Gastroesophageal sphincter (tissue), 4 donors: ENCODE measurements at places on chromosomes 7 and 10. TPM values are rescaled to one million over a fixed set of nuclear protein-coding genes. Genes with fewer than 3 reads are reported as not detected.
A peak's percentile ranks its signal among the peaks of the same experiment; 100 is the strongest.

- ATAC-seq, result no peak
Measured at GRCh38 chr10:19668116-19668515, 148.1 kb upstream of the PLXDC2 start.

DNA sequence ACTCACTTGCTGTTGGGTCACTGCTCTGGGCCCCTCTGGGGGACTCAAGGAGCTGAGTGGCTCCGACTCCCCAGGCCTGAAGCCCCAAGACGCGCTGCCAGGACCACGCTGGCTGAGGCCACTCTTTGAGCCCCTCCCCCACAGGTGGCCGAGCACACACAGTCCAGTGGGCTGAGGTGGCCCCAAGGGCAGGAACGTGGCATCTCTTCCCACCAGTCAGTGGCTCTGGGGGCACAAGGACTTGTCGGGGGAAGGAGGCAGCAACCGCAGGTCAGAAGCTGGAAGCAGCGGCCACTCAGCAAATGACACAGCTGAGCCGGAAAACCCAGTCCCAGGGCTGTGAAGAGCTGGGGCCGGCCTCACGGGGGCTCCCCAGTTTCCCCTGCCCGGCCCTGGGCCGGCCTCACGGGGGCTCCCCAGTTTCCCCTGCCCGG lies 24.1 kb downstream of the GRIFIN start:
- ATAC-seq, result peak; percentile 10

The PRRT4 gene
- 0.79 TPM for total RNA-seq

- ATAC-seq, result no peak
Measured at GRCh38 chr7:151150388-151150787, 17.1 kb downstream of the GBX1 start.

DNA sequence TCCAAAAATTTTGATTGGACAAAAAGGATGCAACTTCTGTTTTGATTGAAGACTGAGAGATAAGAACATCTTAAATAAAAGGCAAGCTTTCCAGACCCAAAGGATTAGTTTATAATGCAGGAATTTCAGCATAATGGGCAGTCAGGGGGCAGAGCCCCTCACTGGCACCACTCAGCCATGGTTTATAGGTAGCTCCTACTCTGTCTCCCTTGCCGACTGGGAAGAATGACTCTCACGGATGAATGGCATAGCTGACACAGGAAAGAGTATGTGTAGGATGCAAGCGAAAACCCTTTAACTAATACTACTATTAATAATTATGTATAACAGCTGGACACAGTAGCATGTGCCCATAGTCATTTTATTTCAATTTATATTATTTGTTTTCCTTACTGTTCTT lies 53.3 kb downstream of the GALNT11 start:
- no peak for ATAC-seq

- ATAC-seq, result peak; percentile 57
Measured at GRCh38 chr10:58414270-58415041, 29.2 kb downstream of the TFAM start.

- no peak for ATAC-seq
Measured at GRCh38 chr10:79187121-79187940, 118.6 kb downstream of the ZMIZ1 start.

The DNAAF5 gene
- 18.5 TPM for total RNA-seq

The PSMG3 gene
- total RNA-seq, result 35.3 TPM

GRCh38 chr10:110081911-110082310 lies 74.1 kb downstream of the ADD3 start:
- ATAC-seq, result peak; percentile 31

DNA sequence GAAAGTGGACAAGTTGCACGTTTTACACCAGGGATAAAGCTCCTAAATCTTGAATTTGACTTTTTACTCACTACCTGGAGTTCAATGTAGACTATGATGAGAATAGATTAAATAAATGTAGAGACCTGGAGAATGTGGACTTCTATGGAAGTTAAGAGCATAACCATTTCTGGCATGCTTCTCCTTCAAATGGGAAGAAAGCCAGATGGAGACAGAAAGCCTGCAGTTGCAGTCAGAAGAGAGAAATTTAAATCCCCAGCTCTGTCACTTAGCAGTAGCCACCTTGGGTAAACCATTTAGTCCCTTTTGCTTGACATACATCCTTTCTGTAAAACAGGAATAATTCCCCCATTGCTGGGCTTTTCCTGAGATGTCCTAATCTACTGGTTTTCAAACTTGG lies 355.3 kb upstream of the AUTS2 start:
- ATAC-seq, result no peak

- ATAC-seq, result peak; percentile 61
Measured at GRCh38 chr10:62244785-62245467, 23.7 kb downstream of the RTKN2 start.

GRCh38 chr7:149060156-149060555 lies 30.4 kb downstream of the ZNF786 start:
- no peak for ATAC-seq

- no peak for ATAC-seq
Measured at GRCh38 chr7:73973091-73973490, 54.9 kb upstream of the ELN start.

The HTRA1 gene
- total RNA-seq, result 111 TPM

- ATAC-seq, result no peak
Measured at GRCh38 chr10:124975977-124976514, 34.1 kb downstream of the ZRANB1 start.

DNA sequence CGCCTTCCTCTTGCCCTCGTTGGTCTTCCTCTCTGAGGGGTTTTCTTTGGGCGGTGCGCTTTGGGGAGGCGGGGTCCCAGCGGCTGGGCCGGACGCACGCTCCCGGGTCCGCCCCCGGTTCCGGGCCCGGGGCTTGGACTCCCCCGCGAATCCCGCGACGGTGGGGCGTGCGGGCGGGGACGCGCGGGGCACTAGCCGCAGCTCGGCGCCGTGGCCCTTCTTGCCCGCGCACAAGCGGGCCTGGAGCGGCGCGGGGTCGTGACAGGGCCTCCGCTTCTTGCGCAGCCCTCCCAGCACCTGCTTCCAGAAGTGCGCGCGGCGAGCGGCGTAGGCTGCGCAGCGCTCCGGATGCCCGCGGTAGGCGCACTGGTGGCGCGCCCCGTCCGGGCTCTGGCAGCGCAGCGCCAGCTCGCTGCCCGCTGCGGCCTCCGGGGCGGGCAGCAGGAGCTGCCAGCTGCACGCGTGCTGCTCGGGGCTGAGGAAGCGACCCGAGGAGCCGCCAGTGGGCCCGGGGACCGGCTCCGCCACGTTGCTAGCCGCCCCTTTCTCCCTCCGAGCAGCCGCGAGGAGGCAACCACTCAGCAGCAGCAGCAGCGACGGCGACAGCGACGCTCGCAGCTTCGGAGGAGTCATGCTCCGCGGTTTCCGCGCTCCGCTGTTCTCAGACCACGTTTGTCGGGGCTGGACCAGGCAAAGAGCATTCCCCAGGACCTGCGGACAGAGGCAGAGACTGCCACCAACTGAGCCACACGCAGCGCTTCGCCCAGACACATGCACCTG lies 759 bp downstream of the FGFBP3 start:
- peak; percentile 87 for ATAC-seq

The AKR1D1 gene
- total RNA-seq, result not detected

- peak; percentile 62 for ATAC-seq
Measured at GRCh38 chr10:43671659-43672531, 23.2 kb upstream of the ZNF32 start.

DNA sequence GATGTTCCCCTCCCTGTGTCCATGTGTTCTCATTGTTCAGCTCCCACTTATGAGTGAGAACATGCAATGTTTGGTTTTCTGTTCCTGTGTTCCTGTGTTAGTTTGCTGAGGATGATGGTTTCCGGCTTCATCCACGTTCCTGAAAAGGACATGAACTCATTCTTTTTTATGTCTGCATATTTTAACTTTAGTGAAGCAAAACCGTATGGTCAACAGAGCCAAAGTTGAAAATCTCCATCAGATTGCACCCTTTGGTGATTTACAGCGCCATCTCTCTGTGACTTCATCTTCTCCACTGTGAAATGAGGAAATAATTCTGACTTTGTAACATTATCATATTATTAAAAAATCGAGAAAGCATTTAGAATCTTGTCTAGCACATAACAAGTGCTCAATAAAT lies 132.3 kb upstream of the PLXDC2 start:
- no peak for ATAC-seq

The CNPY1 gene
- not detected for total RNA-seq

The PTF1A gene
- not detected for total RNA-seq

GRCh38 chr10:5396556-5397300 lies 7.9 kb downstream of the TUBAL3 start:
- no peak for ATAC-seq

DNA sequence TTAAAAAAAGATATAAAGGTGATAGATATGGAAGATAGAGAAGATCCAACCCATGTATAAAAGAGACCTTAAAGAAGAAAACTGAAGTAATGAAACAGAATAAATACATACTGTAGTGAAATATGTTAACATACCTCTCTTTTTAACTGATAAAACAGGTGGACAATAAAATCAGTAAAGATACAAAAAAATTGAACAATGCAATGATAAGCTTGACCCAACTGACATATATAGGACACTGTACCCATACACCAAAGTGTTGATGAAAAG lies 17.4 kb upstream of the PRF1 start:
- no peak for ATAC-seq

DNA sequence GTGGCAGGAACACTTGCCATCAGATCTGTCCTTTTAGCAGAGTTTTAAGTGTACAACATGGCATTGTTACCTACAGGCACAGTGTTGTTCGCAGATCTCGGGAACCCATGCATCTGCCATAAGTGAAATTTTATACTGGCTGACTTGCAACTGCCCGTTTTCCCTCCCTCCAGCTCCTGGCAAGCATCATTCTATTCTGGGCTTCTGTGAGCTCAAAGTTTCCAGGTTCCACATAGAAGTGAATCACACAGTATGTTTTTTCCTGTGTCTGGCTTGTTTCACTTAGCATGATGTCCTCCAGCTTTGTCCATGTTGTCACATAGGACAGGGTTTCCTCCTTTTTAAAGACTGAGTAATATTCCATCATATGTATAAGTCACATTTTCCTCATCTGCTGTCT lies 56.6 kb downstream of the C10orf143 start:
- ATAC-seq, result no peak

GRCh38 chr7:106064316-106064715 lies 47.8 kb downstream of the SYPL1 start:
- ATAC-seq, result no peak

DNA sequence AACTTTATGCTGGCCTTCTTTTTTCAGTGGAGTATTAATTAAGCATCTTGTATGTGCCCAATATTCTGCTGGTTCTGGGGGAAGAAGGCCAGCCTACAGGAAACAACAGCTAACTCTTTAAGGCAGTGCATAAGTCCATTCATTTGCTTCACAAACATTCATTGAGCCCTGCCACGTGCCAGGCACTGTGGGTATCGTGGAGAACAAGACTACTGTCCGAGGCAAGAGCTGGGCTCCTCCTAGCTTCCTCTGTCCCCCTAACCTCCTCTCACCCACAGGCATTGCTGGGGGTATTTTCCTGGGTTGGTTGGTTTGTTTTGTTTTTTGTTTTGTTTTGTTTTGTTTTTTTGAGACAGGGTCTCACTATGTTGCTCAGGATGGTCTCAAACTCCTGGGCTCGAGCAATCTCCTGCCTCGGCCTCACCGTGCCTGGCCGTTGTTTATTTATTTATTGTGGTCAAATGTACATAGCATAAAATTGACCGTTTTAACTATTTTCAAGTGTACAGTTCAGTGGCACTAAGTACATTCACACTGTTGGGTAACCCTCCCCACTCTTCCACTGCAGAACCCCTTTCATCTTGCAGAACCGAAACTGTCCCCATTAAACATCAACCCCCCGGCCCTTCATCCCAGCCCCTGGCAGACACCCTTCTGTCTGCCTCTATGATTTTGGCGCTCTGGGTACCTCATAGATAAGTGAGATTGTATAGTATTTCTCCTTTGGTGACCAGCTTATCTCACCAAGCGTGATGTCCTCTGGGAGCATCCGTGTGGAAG lies 32.6 kb downstream of the CHST3 start:
- ATAC-seq, result no peak

DNA sequence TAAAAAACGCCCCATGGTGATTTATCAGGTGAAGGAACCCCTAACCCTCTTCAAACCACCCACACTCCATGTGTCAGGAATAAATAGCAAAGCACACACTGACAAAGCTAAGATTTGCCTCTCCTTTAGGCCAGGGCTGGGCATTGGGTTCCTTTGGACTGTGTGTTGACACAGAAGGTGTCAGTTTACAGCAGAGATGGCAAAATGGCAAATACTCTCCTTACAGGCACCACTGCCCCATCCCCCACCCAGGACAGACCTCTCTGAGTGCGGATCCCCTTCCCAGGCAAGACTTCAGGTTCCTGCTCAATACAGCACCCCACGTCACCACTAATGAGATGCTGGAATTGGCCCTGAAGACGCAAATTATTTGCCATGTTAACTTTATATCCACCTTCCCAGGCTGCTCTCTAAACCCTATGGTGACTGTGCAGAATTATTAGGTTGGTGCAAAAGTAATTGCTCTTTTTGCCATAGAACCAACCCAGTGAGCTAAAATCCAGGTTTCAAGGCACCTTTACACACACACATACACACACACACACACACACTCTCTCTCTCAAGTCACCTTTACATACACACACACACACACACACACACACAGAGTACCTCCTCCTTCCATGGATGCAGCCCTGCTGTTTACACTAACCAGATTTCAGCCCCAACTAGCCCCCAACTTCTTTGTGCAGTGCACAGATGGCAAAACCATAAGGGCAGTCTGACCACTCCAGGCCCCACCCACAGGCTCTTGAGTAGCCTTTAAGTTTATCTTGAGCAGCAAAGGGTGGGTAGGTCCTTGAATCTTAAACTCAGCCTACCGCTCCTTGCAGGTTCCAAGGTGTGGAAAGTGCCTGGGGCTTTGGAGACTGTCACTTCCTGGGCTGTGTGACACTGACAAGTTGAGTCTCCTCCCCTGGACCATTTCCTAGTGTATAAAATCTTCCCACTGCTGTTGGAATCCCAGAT lies 4.0 kb upstream of the ZCCHC24 start:
- ATAC-seq, result no peak

GRCh38 chr10:35355971-35356724 lies 19.8 kb downstream of the CCNY start:
- no peak for ATAC-seq

The FKBP6 gene
- not detected for total RNA-seq

DNA sequence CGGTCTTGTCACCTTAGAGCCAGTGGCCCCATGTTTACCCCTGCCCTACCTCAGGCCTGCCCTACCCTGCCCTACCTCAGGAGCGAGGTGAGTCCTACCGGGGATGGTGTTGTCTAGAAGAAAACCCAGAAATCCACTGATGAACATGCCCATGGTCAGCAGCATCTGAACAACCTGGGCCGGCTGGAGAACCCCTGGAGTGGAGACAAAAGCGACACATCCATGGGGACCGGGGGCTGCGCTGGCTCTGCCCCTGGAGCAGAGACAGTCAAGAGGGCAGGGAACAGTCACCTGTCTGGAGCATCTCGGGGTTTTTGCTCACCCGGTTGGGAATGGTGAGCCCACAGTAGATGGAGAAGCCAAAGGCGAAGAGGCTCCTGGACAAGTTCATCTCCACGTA lies 36.3 kb downstream of the STRA8 start:
- ATAC-seq, result no peak

The PIP gene
- total RNA-seq, result not detected

GRCh38 chr7:4286351-4286750 lies 395.7 kb upstream of the FOXK1 start:
- ATAC-seq, result no peak

The CAPZA2 gene
- 199 TPM for total RNA-seq
